Stimulated activated CD4-positive, alpha-beta T cell treated with anti-CD3 and anti-CD28 coated beads, Interleukin-1b, Interleukin-23, amount 100 ng/mL, for 1 hour (primary cell): ENCODE measurements at places on chromosomes 11 and 22.

DNA sequence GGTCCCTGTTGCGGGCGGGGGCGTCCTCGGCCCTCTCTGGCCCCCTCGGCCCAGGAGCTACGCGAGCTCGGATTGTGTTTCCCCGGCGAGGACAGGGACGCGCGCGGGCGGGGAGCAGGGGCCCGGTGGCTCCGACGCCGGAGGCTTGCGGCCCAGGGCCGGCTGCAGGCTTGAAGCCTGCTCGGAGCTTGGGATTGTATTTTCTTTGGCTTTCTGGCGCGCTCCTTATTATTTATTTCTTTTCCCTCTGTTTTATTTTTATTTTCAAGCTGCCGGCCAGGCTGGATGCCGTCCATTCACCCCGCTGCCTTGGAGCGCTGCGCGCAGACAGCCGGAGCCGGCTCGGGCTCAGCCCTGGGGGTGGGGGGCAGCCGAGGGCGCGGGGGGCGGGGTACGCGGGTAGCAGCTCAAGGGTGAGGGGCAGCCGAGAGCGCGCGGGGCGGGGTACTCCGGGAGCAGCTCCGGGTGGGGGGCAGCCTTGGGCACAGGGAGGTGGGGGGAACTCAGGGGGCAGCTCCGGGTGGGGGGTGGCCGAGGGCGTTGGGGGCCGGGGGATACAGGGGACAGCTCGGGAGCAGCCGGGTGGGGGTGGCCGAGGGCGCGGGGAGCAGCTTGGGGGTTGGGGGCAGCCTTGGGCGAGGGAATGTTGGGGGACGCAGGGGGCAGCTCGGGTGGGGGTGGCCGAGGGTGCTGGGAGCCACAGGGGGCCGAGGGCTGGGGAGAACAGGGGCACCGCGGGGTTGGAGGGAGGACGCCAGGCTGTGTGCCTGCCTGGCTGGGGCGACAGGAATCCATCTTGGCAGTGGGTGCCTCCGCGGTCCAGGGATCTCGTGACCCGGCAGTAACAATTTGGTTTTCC lies 42.7 kb downstream of the KCNJ1 start:
- DNase-seq = no peak

DNA sequence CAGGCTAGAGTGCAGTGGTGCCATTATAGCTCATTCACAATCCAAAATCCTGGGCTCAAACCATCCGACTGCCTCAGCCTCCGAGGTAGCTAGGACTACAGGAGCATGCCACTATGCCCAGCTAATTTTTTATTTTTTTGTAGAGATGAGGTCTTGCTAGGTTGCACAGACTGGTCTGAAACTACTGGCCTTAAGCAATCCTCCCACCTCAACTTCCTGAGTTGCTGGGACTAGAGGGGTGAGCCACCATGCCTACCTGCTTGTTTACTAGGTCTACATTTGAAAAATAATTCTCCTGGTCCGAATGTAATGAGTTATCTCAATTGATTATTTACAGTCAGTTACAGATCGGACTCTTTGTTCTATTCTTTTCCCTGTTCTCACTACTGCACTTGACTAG lies 22.0 kb downstream of the TAF1D start:
- DNase-seq = no peak

DNA sequence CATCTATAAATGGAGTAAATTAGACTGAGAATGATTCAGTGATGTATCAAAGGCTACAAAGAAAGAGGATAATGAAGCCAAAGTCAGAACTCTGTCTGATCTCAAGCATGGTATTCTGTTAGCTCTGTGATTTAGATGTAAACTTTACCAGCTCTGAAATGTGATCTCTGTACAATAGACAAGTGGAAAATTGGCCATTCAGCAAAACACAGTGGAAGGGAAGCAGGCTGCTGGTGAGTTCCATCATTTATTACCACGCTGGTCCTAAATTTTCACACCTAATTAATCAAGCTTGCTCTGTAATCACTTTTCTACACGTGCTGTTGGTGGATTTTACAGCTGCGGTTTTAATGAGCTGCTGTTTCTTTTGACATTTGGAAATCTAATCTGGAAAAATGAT lies 145.1 kb upstream of the OPCML start:
- no peak for DNase-seq

DNA sequence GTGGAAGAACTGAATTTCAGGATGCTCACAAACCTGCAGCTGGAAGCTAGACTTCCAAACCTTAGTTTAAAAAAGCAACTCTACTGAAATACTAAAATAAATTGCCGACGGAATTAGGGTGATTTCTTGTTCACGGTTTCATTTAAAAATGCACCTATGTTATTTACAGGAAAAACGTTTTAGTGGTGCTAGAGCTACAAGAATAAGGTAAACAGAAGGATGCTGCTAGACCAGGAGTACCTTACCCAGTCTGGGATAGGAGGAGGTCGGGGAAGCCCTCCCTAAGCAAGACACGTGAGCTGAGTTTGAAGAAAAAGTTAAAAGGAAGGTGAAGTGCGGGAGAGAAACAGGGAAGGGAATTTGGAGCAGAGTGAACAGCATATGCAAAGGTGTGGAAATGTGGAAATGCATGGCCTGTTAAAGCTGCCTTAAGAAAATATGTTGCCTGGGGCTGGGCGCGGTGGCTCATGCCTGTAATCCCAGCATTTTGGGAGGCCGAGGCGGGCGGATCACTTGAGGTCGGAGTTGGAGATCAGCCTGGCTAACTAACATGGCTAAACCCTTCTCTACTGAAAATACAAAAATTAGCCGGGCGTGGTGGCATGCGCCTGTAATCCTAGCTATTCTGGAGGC lies 1.4 kb upstream of the FTH1 start:
- DNase-seq = no peak

DNA sequence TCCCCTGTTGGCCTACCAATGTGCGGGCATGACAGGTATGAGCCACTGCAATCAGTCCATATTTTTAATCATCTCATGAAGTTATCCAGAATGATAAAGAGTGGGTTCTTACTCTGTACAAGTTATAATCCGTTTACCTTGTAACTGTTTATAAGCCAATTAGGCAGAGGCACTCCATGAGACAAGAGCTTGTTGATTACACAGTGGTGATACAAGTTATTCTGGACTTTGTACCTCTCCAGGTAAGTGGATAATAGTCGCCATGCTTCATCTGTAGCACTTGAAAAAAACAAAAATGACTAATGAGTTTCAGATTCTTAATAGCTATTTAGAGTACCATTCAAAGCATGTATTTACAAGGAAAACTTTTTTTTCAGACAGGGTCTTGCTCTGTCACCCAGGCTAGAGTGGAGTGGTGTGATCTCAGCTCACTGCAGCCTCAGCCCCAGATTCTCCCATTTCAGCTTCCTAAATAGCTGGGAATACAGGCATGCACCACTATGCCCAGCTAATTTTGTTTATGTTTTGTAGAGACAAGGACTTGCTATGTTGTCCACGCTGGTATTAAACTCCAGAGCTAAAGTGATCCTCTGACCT lies 17.7 kb upstream of the FNBP4 start:
- no peak for DNase-seq

GRCh38 chr22:19974268-19974861 lies 32.7 kb upstream of the TXNRD2 start:
- DNase-seq = no peak
